ENCODE measurements at places on chromosomes 3 and 15.

GRCh38 chr15:63319065-63319464, 41.7 kb downstream of the APH1B start:
- no peak for DNase-seq

DNA sequence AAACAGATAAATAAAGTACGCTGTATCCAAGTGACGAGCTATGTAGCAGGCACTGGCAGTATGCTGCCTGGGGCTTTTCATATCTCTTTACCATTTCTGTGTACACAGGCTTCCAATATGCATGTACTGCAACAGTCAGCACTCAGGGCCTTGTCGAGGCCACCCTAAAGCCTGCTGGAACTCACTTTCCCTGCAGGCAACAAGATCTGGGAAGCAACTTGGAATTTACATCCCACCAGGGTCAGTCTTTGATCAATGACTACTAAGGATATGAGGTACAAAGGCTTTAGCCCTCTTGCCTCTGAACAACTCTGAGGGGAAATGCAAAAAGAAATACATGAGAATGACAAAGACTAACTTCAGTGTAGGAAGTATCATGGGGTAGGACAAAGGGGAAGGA, 101.8 kb upstream of the ARL6 start:
- DNase-seq: no peak

DNA sequence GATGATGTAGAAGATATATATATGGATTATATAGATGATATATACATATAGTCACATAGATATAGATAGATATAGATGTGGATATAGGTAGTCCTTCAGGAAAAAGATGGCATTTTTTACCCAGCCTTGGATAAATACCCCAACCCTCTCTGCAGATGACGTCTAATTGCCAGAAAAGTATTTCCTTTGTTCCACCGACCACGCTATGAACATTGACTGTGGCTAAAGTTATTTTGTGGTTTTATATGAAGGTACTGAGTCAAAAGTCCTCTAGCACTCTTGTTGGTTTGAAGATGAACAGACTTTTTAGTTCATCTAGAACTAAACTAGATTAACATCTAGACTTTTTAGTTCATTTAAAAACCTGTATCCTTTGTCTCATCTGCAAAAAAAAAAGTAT, 207.7 kb downstream of the PLOD2 start:
- DNase-seq: no peak

DNA sequence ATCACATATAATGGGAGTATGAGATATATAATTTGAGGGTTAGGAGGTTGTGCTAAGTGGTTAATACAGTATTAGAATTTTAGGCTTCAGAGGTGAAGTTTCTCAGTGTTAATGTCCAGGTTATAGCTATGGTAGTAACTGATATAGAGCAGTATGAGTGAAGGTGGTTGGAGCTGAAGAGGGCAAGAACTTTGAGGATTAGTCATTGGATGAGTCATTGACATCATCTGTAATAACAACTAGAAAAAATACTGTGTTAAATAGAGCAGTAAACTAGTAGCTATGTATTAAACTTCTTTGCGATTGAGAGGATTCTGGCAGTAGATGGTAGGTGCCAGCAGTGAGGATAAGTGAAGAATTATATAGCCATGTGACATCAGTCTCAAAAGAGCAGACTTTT, 47.5 kb upstream of the EIF3J start:
- DNase-seq: no peak

DNA sequence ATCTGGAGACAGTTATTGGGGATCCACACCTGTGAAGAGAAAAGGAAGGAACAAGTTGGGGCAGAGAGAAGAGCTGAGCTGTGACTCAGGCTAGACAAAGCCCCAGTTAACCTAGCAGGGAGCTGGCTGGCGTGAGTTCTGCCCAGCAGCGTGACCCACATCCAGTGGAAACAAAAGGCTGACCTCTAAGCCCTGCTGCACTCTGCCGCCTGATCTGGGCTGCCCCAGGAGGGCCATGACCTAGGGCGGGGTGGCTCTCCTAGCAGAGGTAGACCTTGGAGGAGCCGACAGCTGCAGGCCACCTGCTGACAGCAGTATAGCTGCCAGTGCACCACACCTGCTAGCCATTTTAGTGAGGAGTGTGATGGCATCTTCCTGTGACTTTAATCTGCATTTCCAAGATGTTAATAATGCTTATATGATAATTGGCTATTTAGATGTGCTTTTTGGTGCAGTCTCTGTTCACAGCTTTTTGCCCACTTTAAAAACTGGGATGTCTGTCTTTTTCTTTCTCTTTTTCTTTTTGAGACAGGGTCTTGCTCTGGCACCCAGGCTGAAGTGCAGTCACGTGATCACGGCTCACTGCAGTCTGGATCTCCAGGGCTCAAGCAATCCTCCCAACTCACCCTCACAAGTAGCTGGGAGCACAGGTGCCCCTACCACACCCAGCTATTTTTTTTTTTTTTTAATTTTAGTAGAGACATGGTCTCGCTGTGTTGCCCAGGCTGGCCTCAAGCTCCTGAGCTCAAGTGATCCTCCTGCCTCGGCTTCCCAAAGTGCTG, 78.1 kb downstream of the LSM3 start:
- DNase-seq: no peak

GRCh38 chr3:32373276-32373675, 18.4 kb upstream of the CMTM7 start:
- no peak for DNase-seq

GRCh38 chr3:171169866-171170265, 143.3 kb upstream of the SLC2A2 start:
- DNase-seq: no peak

GRCh38 chr3:116474801-116475200, 29.5 kb upstream of the LSAMP start:
- DNase-seq: no peak

- no peak for DNase-seq
Measured at GRCh38 chr3:79038057-79038456, 729.7 kb downstream of the ROBO1 start.

- no peak for DNase-seq
Measured at GRCh38 chr3:176428552-176428951, 768.7 kb downstream of the TBL1XR1 start.

DNA sequence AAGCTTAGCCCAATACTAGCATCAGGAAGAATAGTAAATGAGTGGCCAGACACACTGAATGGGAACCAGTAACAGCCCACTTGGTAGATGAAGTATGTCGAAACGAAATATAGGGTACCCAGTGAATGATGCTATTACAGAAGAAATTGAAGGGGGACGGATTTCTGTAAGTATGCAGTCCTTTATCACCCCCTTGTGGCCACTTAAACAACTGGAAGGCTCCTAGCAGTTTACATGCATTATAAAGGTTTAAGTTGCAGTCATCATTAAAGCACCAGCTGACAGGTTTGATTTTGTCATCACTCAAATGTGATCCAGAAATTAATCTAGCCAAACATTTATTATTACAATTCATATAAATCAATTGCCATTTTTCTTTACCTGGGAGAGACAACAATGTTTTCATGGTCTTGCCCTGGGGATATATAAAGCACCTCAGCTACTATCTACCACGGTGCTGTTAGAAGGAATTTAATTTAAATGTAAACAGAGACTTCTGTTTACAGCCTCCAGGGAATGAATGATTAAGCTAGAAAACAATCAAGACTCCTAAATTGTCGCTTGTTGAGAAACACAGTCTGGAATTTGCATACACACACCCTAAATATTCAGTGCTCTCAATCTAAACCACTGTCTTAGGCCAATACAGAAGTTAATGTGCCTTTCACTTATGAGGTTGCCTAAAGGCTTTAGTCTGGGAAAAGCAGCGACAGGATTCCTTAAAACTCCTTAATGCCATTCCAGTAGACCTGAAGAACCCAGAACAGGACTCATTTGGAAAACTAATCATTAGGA, 7.8 kb downstream of the EIF1B start:
- DNase-seq: no peak

GRCh38 chr15:77064539-77065308, 6.2 kb downstream of the TSPAN3 start:
- DNase-seq: no peak

GRCh38 chr15:43775411-43775965, 1.3 kb downstream of the ELL3 start:
- DNase-seq: no peak

- no peak for DNase-seq
Measured at GRCh38 chr15:98728811-98729160, 80.4 kb downstream of the IGF1R start.

DNA sequence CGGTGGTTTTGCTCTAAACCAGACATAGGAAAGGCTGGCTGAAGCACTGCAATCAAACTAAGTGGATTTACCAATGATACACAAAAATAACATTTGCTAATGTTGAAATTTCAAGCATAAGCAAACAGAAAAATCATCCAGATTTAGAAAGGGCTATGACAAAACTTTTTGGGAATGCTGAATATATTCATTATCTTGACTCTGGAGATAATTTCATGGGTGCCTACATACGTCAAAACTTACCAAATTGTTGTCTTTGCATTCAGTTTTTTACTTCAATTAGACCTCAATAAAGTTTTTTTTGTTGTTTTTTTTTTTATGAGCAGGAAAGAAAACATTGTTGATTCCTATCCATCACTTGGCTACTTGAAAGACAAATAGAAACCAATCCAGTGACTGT, 140.8 kb downstream of the NR2E3 start:
- DNase-seq: no peak

- DNase-seq: no peak
Measured at GRCh38 chr3:66472313-66473134, 28.3 kb downstream of the LRIG1 start.

DNA sequence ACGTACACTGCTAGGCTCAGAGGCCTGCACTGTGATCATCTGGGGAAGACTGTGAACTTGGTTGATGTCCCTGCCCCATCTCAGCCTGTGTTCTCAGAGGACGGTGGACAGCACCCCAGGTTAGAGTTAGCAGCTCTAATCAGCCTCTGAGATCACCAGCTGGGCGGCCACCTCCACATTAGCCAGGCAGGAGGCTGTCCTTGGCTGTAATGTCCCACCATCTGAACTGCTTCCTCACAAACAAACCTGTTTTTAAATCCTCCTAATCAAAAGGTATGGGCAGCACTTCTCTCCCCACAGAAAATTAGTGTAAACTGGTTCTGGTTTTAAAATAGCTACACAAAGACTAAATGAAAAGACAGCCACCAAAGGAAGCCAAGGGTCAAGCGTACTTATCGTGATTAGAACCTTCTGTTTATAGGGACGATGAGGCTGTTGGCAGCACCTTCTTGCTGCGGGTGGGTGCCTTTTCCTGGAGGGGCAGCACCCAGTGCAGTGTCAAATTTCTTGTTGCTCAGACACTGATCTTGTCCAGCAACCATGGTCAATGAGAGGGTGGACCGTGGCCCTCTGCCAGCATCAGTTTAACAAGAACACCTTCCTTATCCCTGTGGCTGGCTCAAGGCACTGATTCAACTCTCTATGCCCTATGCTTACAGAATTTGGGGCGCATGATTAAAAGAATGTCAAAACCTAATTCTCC, 24.6 kb downstream of the ACSBG1 start:
- no peak for DNase-seq

GRCh38 chr3:143276592-143276991, 157.0 kb downstream of the CHST2 start:
- no peak for DNase-seq

GRCh38 chr3:172441581-172441980, 6.7 kb downstream of the GHSR start:
- no peak for DNase-seq

GRCh38 chr3:124552224-124552623, 178.0 kb upstream of the UMPS start:
- DNase-seq: no peak

DNA sequence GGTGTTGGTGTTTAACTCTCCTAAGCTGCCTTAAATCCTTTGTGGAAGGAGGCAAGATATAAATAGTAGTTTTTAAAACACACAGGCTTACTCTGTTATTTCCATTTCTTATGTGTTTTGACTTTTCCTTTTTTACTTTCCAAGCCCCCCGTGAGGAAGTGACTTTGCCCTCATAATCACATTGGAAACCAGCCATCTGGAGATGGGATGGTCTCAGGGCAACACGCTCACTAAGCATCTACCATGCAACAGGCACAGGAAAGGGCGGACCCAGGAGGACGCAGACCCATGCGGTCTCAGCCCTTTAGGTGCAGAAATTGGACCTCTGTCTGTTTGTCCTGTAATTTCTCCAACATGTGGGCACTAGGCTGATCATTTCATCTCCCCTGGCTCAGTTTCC, 115.7 kb downstream of the PDZRN3 start:
- no peak for DNase-seq

DNA sequence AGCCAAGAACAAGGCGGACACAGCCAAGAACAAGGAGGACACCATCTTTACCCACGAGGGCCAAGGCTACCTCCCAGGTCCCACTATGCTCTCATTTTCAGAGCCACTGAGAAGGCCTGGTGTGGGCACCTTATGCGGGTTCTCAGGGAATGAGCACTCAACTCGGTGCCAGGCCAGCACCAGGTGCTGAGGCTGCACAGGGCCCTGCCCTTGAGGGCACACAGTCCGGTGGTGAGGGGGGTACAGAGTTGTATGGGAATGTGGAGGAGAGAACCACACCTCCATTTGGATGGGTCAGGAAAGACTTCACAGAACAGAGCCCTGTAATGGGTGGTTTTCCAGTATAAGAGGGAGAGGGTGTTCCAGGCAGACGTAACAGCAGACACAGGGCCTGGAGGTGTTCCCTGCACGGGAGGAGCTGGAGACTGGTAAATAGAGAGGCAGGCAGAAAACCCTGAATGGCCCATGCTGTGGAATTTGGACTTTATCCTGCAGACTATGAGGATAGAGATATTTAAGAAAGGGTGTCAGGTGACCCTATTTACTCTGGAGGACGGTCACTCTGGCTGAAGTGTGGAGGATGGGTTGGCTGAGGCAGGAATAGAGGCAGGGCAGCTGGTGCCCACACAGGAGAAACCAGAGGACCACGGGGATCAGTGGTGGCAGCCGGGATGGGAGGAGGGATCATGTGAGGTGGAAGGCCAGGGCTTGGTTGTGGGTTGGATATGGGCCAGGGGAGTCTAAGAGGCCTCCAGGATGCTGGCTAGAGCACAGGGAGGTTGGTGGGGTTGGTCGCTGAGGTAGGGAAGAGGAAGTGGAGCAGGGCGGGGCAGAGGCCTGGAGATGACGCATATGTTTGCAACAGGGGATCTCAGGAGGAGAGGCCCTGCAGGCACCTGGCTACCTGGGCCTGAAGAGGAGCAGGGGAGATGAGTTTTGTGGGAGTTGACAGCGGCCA, 34.6 kb downstream of the CRABP1 start:
- DNase-seq: no peak

- DNase-seq: no peak
Measured at GRCh38 chr3:111807826-111808225, 51.2 kb upstream of the PHLDB2 start.

DNA sequence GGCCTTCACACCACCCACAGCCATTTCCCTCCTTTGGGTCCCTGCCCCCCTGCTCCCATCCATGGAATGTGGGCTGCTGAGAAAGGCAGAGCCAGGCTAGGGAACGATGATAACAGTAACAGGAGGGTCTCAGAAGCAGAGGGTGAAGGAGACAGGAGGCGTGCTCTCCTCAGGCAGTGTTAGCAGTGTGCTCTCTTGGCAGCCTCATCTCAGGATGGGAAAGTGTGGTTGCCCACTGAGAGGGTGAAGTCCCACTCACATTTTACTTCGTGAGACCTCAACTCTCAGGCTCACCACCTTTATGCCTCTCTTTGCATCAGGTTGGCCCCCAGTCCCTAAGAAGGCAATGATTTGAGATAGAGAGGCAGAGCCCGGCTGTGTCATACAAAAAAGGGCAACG, 24.5 kb downstream of the TIGIT start:
- DNase-seq: no peak
